Kidney tubule cell (primary cell): ENCODE measurements at places on chromosomes 6 and 20.

- DNase-seq, result no peak
These were observed 104.1 kb downstream of the PRIM2 start for GRCh38 chr6:57421503-57421902.

DNA sequence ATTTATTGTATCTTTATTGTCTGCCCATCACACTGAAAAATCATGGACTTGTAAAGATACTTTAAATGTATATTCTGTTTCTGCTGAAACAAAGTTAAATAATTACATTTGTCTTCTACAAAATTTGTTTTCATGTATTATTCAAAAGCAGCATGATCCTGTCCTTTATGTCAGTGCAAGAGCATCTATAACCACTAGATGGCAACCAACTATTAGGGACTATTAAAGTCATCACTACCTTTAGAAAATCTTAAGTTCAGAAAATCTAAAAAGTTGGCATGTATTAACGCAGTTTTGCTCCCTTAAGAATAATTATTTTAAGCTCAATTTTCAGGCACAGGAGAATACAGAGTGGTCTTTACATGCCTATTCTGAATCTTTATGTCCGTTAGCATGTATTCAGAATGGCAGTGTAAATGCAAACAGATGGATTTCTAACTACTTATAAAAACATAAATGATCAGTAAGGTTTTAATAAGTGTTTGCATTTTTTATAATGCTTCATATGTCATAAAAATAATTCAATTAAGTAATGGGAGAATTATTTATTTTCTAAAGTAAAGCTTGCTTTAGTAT lies 17.8 kb downstream of the TMEM30A start:
- peak; percentile 59 for DNase-seq

DNA sequence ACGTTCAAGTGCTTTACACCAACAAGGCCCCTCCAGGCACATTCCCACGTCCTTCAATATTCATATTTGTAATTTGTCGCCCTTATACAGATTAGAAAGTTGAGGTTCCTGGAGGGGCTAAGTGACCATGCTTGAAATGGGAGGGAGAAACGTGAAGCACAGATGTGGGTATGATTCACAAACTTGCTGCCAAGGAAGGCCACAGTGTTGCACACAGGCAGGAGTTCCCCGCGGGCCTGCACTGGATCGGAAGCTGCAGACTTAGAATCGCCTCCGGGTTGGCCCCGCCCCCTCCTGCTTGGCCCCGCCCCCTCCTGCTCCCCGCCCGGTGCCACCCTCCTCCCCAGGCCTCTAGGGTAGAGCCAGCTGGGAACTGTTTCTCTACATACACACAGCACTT lies 58.2 kb upstream of the QKI start:
- peak; percentile 69 for DNase-seq

- no peak for DNase-seq
These were observed 66.1 kb downstream of the FAM120B start for GRCh38 chr6:170372380-170373325.

DNA sequence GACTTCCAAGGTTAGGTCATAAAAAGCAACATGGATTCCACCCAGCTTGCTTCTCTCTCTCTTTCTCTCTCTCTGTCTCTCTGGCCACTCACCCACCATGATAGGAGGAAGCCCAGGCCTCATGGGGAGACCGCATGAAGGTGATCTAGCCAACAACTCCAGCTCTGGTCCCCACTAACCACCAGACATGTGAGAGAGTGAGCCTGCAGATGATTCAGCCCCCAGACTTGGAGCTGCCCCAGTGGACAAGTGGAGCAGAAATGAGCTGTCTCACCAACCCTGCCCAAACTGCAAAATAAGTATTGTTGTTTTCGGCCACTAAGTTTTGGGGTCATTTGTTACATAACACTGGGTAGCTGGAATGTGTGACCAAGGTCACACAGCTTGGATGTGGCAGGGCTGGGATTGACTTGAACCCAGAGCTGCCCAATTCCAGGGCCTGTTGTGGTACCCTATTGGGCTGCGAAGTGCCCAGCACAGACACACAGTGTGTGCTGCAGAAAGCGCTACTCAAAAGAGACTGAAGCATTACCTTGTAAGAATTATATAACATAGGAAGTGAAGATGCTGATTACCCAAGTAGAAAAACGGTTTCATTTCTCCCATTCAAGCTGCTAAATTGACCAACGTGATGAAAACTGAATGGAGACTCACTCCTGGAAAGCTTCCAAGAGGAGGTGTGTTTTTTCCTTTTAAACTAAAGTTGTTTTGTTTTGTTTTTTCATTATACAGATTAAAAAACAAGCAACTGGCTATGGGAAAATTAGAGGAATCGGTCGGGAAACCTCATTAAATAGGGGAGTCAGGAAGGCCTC lies 9.1 kb upstream of the TLDC2 start:
- peak; percentile 88 for DNase-seq

- DNase-seq, result no peak
These were observed 791 bp upstream of the STX11 start for GRCh38 chr6:144149558-144149893.

DNA sequence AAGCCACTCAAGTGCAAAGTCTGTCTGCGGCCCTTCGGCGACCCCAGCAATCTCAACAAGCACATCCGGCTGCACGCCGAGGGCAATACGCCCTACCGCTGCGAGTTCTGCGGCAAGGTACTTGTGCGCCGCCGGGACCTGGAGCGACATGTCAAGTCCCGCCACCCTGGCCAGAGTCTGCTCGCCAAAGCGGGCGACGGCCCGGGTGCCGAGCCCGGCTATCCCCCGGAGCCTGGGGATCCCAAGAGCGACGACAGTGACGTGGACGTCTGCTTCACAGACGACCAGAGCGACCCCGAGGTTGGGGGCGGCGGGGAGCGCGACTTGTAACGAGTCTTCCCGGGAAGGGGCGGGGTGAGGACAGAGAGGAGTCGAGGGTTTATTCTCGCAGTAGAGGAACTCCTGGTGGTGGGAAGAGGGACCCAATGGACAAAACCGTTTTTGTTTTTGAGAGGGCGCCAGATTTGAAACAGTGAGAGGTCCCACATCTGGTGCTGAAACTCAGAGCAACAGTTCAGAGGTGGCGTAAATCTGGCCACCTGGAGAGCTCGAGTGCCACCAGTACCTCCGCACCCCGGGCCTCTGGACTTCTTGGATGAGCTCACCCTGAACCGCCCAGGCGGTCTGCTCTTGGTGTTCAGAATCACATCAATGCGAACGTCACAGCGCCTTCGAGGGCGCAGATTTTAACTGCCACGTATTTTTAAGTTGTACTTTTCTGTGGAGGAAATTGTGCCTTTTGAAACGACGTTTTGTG lies 8.0 kb downstream of the PRDM13 start:
- no peak for DNase-seq

DNA sequence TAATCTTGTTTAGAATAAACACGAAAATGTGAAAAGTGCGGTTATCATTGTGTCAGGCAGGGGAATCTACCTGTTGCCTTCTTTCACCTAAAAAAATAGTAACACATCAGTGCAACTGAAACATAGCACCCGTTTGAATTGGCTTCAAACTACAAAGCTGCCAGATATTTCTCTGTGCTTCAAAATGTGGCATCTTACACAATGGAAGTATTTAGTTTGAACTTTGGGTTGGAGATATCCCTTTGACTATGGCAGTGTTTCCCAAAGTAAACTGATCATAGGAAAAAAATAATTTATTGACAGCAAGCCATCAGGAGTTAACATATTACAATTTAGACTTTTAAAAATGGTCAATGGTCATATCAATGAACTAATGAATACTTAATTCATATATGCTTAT lies 3.6 kb downstream of the PPP1R3G start:
- no peak for DNase-seq

- no peak for DNase-seq
These were observed 142.2 kb upstream of the ATXN1 start for GRCh38 chr6:16903470-16903869.
